Lower leg skin (tissue), 4 donors: ENCODE measurements at places on chromosomes 5 and 9. TPM values are rescaled to one million over a fixed set of nuclear protein-coding genes. Genes with fewer than 3 reads are reported as not detected.

Gene SPATA9
- total RNA-seq, result not detected

Gene ADRB2
- 42.6 TPM for total RNA-seq

Gene C5orf46
- 179 TPM for total RNA-seq

Gene SLC36A2
- total RNA-seq, result not detected

Gene TXNDC8
- total RNA-seq, result not detected

Gene DMXL1
- 52.4 TPM for total RNA-seq

DNA sequence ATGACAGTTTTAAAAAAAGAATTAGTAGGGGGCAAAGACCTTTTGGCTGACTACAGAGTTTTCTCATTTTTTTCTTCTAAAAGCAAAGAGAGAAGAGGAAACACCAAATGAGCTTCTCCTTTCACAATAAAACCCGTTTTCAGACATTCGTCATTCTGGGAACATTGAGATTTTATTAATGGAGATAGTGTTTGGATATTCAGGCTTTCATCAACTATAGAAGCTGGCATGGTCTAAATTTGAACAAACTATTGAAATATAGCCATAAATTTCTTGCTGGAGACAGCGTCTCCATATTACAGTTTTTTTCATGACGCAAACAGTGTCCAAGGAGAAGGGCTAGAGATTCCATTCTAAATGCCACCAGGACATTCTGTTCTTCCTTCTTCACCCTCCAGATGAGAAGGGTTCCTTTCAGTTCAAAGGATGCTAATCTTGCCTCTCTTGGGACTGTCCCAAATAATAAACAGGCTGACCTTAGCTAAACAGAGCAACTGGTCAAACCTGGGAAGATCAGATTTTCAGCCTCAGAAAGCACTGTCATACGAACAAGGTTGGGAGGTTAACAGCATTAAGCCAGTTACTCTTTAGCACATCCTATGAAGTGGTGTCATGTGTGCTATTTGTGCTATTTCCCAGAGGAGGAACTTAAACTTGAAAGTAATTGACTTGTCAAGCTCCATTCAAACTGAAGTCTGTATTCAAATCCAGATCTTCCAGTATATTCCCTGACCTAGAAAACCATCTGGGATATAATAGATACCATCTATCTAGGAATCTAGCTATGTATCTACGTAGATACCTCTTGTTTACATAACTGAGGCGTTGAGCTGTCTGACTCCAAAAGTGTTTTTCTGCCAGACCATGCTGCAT, 125.6 kb downstream of the LPAR1 start:
- DNase-seq, result no peak

Gene CDKN2B-AS1
- total RNA-seq, result 0.49 TPM

GRCh38 chr9:129887334-129888292, 52.4 kb downstream of the USP20 start:
- no peak for DNase-seq

- DNase-seq, result no peak
Observed at GRCh38 chr9:69279084-69279731, 45.8 kb upstream of the ENTREP1 start.

DNA sequence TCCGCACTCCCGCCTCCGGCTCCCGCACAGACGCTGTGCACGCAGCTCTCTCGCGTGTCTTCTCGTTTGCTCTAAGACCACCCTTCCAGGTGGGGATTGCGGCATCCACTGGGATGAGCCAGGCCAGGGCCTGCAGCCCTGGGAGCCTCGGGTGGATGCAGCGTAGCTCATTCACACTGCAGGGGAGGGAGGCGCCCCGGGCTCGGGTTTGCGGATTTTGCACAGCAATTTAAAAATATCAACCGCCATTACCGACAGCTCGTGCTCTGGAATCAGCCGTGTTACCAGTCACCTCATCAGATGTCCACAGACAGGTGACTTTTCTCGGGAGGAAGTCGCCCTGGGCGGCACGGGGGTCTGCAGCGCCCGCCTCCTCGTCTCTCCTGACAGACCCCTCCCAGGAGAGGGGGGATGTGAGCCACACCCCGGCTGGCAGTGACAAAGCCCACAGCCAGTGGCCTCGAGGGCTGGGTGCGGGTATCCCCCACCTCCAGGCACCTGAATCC, 20.8 kb upstream of the SLC6A3 start:
- DNase-seq, result no peak

- DNase-seq, result no peak
Observed at GRCh38 chr5:129465776-129466344, 5.8 kb downstream of the ADAMTS19 start.

Gene SLC6A7
- not detected for total RNA-seq

GRCh38 chr9:17005056-17005823, 129.6 kb upstream of the CNTLN start:
- DNase-seq, result no peak

- no peak for DNase-seq
Observed at GRCh38 chr9:89963280-89963679, 358.5 kb downstream of the GADD45G start.

- DNase-seq, result no peak
Observed at GRCh38 chr9:34430843-34431437, 27.4 kb downstream of the FAM219A start.

GRCh38 chr5:113232221-113232620, 202.6 kb downstream of the TSSK1B start:
- DNase-seq, result no peak

DNA sequence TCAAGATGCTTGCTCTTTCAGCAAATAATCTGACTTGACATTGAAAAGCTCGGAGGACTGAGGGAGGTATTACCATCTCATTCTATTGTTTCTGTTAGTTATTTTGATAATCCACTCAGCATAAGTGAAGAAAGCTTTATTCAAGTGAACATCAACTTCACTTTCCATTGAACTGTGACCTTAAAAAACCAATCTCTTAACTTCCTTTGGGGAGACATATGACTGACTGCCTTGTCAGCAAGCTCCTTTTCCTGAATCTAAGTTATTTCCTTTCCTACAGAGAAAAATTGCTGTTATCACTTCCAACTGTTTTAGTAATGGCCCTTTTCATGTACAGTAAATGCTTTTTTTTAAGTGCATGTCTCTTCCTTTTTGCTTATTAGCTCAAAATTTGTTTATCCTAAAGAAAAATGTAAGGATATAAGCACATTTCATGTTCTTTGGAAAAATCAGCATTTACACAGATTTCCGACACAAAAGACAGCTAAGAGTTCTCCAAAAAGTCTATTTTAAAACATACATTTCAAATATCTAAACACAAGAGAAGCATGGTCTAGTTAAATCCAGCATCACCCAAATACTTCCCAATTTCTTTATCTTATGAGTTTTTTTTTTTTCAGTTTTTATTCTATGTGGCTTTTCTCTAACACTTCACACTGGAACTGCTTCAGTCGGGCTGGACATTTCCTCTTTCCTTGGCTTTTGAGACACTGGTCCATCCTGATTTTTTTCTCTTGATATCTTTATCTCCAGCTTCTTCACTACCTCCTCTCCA, 117.9 kb upstream of the DAB2 start:
- DNase-seq, result no peak

- DNase-seq, result no peak
Observed at GRCh38 chr5:107813559-107813958, 142.8 kb upstream of the EFNA5 start.

Gene FER
- 16.1 TPM for total RNA-seq

Gene HSD17B3
- total RNA-seq, result not detected

GRCh38 chr9:419571-420171, 205.0 kb downstream of the DOCK8 start:
- no peak for DNase-seq

DNA sequence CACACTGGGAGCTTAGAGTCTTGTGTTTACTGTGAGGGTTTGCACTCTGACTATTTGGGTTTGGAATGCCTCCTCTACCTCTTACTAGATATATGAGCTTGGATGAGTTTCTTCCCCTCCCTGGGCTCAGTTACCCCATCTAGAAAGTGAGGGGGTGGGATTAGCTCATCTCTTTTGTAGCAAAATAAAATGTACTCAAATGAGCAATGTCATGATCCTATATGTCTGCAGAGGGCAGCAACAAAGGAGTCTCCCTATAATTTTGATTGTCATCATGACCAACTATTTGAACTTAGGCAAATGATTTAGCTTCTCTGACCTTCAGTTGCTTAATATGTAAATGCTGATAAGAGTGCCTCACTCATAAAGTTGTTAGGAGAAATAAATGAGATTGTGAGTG, 109.0 kb downstream of the DPYSL3 start:
- no peak for DNase-seq

Gene ARL14EPL
- not detected for total RNA-seq

DNA sequence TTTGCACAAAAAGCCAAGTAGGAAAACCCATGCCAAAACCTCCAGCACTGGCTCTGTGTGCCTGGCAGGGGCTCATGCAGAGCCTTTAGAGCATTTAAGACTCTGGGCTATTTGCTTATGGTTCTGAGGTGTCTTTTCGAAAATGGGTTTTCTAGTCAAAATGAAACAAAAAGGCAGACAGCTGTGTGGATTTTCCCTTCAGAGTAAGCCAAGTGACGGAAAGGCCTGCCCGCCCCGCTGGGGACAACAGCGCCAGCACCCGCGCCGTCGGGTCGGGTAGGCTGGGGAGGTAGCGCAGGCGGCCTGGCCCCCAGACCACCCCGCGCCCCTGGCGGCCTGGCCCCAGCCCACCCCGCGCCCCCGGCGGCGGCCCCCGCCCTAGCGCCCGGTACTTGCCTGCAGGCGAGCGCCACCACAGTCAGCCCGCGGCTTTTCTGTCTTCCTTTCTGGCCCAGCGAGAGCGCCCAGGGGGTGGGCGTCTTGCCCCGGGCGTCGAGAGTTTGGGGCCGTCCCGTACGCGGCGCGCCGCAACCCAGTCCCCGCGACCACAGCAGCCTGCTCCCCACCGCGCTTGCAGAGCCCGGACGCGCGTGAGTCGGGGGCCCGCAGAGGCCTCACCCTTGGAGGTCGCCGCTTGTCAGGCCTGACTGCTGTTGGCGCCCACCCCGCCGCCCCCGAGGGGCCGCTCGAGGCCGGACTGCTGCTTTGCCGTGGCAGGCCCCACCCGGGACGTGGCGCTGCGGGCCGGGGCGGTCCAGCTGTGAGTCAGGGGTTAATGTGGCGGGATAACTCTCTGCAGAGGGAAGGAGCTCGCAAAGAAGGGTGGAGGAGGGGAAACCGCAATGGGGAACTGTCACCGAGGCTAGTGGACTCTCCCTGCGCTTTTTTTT, at the start of gene TICAM2:
Gene TICAM2 (minus strand): TSS at position 779 of the 890 bp plus-strand sequence. CDS start 21,223 bp downstream, outside the sequence.
- peak; percentile 67 for DNase-seq

- no peak for DNase-seq
Observed at GRCh38 chr5:137933491-137933911, 44.2 kb downstream of the PKD2L2 start.

- no peak for DNase-seq
Observed at GRCh38 chr9:24459953-24460352, 85.7 kb downstream of the IZUMO3 start.

DNA sequence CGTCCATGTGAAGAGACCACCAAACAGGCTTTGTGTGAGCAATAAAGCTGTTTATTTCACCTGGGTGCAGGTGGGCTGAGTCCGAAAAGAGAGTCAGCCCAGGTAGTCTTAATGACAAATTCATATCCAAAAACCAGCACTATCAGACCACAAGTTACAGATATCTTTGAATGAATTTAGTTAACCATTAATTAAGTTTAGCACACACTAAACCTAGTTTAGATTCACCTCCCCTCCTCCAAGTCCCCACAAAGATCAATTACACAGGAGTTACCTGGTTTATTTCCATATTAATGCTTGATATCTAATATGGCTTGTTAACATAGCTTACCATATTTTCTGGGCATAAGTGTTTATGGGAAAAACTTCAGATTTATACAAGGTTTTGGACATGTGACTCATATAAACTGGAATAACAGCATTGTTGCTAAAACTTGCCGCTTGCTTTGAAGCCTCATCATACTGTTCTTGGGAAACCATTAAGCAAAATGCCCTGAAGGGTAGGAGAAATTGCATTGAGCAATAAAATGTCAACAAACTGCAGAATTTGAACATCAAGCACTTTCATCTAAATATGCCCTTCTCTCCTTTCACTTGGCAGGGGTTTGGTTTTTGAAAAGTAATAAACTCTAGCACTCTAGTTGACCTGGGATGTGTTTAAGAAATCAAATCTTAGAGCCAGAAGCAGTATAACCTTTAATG, 166.9 kb downstream of the SNCAIP start:
- no peak for DNase-seq

DNA sequence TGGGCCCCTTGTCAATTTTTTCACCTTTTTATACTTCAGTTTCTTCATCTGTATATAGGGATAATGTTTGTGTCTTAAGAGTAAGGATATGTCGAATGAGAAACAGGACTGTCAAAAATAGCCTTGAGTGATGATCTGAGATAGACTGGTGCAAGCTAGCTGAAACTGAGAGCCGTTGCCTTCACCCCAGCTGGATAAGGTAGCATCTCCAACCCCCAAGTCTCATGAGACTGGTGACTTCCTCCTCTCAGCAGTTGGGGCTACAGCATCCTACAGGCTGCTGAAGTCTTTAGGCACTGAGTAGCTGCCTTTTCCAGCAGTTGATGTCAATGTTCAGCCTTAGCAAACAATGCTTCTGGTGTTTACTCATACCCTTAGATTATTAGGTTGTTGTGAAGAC, 330.2 kb downstream of the OSTF1 start:
- DNase-seq, result no peak

GRCh38 chr5:43007246-43007910, 32.7 kb downstream of the ANXA2R start:
- DNase-seq, result peak; percentile 82

- no peak for DNase-seq
Observed at GRCh38 chr5:145855763-145856267, 17.0 kb downstream of the GRXCR2 start.

GRCh38 chr5:138927979-138928378, 52.8 kb upstream of the LRRTM2 start:
- DNase-seq, result peak; percentile 70

Gene GAS1
- total RNA-seq, result 80.3 TPM

Gene C9orf153
- total RNA-seq, result 0.63 TPM

DNA sequence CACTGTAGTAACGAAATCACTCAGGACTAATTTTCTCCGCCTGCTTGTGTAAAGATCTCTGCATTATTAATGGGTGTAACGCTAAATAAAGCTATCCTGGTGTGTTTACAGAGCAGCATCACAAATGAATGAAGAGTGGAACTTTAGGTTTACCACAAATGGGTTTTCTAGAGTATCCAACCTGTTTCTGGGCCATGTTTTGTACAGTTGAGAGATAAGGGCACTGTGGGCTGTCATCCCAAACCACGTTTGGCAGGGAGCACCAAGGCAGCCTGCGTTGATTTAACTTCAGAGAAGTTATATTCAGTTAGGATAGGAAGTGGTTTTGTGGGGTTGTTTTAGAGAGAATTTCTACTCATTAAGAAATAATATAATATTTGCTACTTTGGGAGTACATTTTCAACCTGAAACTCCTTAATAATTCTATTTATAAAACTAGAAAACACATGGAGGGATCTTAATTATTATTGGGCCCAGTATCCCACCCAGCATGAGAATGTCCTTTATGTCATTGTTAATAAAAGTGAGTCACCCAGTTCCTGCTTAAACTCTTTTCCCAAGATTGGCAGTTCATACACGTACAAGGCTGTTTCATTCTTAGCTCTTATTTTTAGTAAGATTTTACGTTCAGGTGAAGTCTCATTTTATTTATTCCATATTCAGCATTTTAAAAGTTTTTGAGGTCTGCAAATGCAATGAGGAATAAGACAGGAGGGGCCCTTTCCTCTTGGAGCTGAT, 8.0 kb downstream of the KCNN2 start:
- DNase-seq, result no peak

Gene MARVELD2
- total RNA-seq, result 16.7 TPM

GRCh38 chr9:120478208-120478607, 101.8 kb downstream of the CDK5RAP2 start:
- no peak for DNase-seq

Gene PKD2L2
- total RNA-seq, result not detected

GRCh38 chr5:59039296-59040023, 456.6 kb downstream of the RAB3C start:
- peak; percentile 73 for DNase-seq

Gene TMEM252
- total RNA-seq, result not detected

Gene NIPAL4
- total RNA-seq, result 130 TPM

- no peak for DNase-seq
Observed at GRCh38 chr5:65382582-65382981, 99.1 kb downstream of the ADAMTS6 start.

Gene SHOC1
- 1.4 TPM for total RNA-seq
